ENCODE measurements at places on chromosomes 5 and 9. TPM values are rescaled to one million over a fixed set of nuclear protein-coding genes. Genes with fewer than 3 reads are reported as not detected.

GRCh38 chr5:44486591-44486990, 97.4 kb upstream of the FGF10 start:
- DNase-seq: no peak

- DNase-seq: no peak
Observed at GRCh38 chr5:33297760-33298216, 143.0 kb upstream of the TARS1 start.

DNA sequence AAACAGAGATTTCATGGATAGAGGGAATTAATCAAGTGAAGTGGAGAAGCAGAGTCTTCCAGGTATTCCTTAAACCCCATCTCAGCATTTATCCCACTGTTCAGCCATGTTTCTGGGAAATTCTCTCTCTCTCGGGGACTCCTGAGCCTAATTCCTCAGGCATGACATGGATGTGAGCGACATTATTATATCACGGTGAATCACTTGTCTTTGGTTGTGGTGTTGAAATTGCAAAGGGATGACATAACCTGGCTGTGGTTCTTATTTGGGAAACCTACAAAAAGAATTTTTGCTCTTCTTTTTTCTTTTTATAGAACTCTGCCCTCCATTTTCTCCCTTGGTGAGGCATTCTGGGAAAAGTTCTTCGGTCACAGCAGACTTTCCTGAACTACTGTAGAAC, 457.9 kb upstream of the PTGER4 start:
- no peak for DNase-seq

GRCh38 chr9:95991326-95991725, 115.8 kb downstream of the ERCC6L2 start:
- no peak for DNase-seq

- DNase-seq: no peak
Observed at GRCh38 chr5:15929611-15930263, 249.9 kb downstream of the MARCHF11 start.

DNA sequence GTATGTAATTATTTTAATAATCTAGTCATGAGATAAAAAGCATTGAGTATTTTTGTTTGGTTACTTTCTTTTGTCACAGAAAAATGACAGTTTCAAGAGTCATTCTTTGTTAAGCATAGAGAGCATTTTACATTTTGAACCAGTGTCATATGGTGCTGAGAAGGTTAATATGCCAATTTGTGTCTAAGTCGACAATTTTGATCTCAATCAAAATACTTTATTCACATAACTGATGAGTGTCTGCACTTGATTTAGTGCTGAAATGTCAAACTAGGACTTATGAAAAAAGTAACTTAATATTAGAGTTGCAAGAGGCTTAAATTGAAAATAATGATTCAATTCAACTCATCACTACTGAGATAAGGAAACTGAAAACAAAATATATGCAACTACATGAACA, 1804.6 kb upstream of the ACO1 start:
- no peak for DNase-seq

DNA sequence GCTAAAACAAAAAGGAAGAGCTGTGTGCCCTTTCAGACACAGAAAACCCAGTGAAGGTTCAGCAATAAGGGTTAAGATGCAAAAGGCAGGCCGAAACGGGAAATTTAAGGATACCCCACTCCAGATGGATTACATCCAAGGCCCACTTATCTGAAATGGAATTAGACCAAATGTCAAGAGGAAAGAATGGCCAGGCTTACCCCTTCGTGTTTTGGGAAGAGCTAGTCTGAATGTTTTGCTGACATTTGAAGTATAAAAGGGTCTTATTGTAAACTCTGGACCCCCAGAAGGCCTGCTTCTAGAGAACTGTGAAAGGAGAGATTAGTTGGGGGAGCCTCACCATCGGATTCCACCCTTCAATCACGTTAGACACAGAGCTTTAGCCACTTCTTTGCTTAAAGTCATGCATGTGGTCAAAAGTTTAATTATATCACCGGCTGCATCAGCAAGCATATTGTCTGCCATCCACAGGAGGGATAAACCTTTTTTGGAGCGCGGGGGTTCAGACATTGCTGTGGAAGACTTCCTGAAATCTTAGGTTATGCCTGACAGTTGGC, 93.3 kb downstream of the EFNA5 start:
- DNase-seq: no peak

DNA sequence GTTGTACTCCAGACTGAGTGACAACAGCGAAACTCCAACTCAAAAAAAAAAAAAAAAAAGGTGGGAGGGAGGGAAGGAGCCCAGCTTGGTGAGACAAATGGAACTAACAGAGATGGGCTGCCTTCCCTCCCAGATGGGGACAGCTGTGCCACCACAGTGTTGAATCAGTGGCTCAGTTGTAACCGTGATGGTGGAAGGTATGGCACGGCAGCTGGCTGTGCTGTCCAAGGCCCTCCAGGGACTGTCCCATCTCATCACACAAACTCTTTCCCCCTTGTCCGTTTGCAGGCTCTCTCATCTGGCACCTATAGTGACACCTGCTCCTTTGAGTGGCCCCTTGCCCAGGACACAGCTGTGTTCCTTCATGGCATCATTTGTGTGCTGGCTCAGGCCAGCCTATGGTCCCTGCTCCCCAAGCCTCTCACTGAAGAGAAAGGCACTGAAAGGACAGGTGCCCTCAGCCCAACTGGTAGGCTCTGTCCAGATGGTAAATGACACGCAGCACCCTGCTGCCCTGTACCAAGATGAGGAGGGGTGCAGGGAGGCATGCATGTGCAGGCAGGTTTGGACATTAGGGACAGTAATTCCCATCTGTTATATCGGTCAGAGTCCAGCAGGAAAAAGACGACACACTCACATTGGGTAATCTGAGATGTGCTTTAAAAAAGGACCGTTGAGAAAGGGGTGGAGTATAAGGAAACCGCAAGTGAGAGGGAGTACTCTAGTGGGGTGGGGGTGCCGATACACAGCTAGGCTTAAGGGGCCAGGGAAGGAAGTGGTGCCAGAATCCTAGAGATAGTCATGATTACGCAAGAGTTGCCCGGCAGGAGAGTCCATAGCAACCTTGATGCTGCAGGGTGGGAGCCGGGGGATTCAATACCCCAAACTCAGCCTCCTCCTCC, 4.3 kb downstream of the SMIM33 start:
- DNase-seq: no peak

GRCh38 chr5:137665678-137666460, 70.0 kb downstream of the KLHL3 start:
- no peak for DNase-seq

DNA sequence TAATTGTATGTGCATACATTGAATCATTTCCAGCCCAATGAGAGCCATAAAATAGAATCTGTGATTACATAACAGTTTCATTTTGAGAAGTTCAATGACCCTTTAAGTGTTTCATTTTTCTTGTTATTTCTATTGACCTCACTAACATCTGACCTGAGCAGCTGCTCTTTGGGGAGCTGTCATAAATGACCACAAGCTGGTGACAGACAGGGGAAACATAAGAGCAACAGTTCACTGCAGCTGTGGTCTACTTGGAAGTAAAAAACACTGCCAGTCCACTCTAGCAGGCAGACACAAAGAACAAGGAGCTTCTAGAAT, 265.4 kb downstream of the DTWD2 start:
- no peak for DNase-seq

GRCh38 chr5:124918618-124919017, 172.2 kb upstream of the ZNF608 start:
- no peak for DNase-seq

DNA sequence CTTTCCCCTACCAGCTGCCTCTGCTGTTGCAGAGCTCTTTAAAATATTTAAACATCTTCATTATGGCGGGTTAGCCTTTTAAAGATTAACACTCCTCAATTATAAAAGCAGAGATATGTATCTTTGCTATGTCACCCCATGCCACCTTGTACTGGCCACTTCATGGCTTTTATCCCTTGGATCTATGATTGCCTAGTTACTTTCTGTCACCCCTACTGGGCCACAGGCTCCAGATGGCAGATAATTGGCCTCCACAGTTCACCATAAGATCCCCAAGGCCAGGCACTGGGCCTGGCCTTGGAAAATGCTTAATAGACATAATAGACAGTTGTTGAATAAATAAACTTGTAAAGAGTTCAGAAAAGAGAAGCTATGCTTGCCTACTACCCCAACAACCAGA, 142.0 kb upstream of the SHB start:
- DNase-seq: no peak

GRCh38 chr9:101707721-101708120, 30.7 kb downstream of the GRIN3A start:
- no peak for DNase-seq

The RFX3 gene
- total RNA-seq: 8.2 TPM

The ADGRV1 gene
- 2.9 TPM for total RNA-seq

The AKNA gene
- 9.1 TPM for total RNA-seq
